ENCODE measurements at places on chromosomes 4 and X.

DNA sequence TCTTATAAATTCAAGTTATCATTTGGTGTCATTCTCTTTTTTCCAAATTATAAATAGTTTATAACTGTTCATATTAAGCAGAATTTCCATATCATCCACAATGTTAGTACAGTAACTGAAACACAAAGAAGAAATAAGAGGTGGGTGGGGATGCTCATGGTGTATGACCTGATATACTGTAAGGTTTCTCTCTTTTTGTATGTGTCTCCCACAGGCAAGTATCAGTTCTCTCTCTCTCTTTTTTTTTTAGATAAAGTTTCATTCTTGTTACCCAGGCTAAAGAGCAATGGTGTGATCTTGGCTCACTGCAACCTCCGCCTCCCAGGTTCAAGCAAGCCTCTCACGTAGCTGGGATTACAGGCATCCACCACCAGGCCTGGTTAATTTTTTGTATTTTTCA lies 43.7 kb upstream of the UGT2A3 start:
- H3K4me1 ChIP-seq, result no peaks in the 10 kb centered on the region
- H3K36me3 ChIP-seq, result no peaks in the 10 kb centered on the region
- H3K4me3 ChIP-seq, result no peak overlapping the region
- DNase-seq, result no peak
- H3K27ac ChIP-seq, result no peak overlapping the region
- H3K27me3 ChIP-seq, result no peaks in the 10 kb centered on the region

DNA sequence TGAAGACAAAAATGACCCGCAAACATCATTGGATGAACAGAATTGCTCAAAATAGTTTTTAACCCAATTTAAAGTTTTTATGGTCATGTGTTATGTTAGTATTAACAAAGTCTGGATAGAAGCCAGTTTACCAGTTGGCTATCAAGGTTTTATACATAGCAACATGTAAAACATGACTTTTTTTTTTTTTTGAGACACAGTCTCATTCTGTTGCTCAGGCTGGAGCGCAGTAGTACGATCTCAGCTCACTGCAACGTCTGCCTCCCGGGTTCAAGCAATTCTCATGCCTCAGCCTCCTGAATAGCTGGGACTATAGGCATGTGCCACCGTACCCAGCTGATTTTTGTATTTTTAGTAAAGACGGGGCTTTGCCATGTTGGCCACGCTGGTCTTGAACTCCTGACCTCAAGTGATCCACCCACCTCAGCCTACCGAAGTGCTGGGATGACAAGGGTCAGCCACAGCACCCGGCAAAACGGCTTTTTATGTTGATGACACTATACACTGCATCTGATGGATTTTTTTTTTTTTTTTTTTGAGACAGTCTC lies 3.4 kb downstream of the SAT1 start:
- H3K36me3 ChIP-seq, result peaks cover 29% of the 10 kb centered on the region

DNA sequence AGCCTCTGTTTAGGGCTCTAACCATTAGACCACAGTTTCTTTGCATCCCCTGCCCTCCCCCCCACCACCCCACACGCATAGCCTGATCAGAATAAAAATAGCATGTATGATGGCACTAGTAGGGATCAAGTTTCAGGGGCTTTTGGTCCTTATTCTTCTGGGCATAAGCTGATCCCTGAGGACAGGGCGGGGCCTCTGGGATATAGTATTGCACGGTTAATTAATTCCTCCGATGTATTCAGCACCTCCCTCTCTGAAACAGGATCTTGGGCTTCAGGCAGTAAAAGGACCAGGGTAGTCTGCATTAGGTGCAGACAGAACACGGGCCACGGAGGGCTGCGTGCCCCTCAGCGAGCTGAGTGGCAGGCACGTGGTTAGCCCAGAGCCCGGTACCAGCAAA lies 57.1 kb downstream of the ELF4 start:
- no peak overlapping the region for H3K27ac ChIP-seq
- DNase-seq, result no peak
- no peaks in the 10 kb centered on the region for H3K4me1 ChIP-seq
- peaks cover 16% of the 10 kb centered on the region for H3K36me3 ChIP-seq

GRCh38 chrX:13254076-13254785 lies 65.6 kb downstream of the ATXN3L start:
- H3K27ac ChIP-seq, result no peak overlapping the region
- peaks cover 10% of the 10 kb centered on the region for H3K36me3 ChIP-seq
- no peak overlapping the region for H3K4me3 ChIP-seq

- H3K4me1 ChIP-seq, result peaks cover 60% of the 10 kb centered on the region
- H3K4me3 ChIP-seq, result no peak overlapping the region
- H3K27ac ChIP-seq, result no peak overlapping the region
- no peak for DNase-seq
- H3K27me3 ChIP-seq, result peaks cover 1% of the 10 kb centered on the region
- peaks cover 35% of the 10 kb centered on the region for H3K36me3 ChIP-seq
Measured at GRCh38 chr4:40585201-40585799, 44.4 kb downstream of the RBM47 start.

GRCh38 chr4:108393890-108394472 lies 225.2 kb upstream of the LEF1 start:
- H3K27me3 ChIP-seq, result peaks cover 27% of the 10 kb centered on the region
- no peak overlapping the region for H3K27ac ChIP-seq
- DNase-seq, result no peak
- no peaks in the 10 kb centered on the region for H3K36me3 ChIP-seq
- no peaks in the 10 kb centered on the region for H3K4me1 ChIP-seq

DNA sequence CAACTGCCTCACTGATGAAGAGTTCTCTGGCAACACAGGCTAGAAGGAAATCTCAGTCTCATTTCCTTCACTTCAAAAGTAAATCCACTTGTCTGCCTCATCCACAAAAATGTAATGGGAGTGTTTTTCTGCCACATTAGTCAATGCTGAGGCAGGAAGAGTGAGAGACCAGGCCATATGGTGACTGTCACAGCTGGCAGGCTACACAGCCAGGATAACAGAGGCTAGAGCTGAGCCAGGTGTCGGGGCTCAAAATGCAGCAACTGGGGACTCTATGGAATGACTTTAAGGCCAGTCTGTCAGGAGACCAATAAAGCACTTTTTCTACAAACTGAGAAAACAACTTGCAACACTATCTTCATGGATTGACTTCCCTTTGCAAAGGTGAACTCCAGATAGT lies 204.2 kb downstream of the GPC3 start:
- no peaks in the 10 kb centered on the region for H3K27me3 ChIP-seq
- H3K27ac ChIP-seq, result no peak overlapping the region

DNA sequence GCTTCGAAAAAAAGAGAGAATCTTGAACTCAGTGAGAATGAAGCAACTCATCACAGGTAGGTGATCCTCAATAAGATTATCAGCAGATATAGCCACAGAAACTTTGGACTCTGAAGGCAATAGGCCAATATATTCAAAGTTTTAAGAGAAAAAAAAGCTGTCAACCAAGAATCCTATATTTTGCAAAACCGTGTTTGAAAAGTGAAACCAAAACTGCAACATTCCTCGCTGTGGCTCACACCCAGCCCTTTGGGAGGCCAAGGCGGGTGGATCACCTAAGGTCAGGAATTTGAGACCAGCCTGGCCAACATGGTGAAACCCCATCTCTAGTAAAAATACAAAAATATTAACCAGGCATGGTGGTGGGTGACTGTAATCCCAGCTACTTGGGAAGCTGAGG lies 22.8 kb downstream of the MAD2L1 start:
- peaks cover 2% of the 10 kb centered on the region for H3K27me3 ChIP-seq
- peaks cover 5% of the 10 kb centered on the region for H3K36me3 ChIP-seq
- no peak overlapping the region for H3K4me3 ChIP-seq
- DNase-seq, result no peak
- H3K4me1 ChIP-seq, result no peaks in the 10 kb centered on the region

DNA sequence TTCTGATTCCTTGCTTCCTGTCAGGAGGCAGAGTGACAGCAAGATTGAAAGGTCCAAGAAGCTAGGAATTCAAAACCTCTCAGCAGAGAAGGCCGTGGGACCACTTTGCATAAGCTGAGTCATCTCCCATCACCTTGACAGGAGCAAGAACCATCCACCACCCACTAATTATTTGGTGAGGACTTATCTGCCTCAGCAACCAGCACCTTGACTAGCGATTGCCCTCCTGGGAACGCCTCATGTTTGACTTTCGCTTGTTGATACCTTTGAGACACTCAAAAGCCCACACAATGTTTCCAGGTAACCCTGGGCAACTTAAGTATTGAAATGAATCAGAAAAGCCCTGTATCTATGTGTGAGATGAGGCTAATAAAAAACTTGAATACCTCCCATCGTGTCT lies 233.5 kb upstream of the GYPA start:
- H3K27me3 ChIP-seq, result no peaks in the 10 kb centered on the region
- H3K27ac ChIP-seq, result no peak overlapping the region
- H3K36me3 ChIP-seq, result no peaks in the 10 kb centered on the region
- DNase-seq, result no peak
- no peaks in the 10 kb centered on the region for H3K4me1 ChIP-seq

- DNase-seq, result no peak
- no peak overlapping the region for H3K27ac ChIP-seq
- H3K36me3 ChIP-seq, result peaks cover 27% of the 10 kb centered on the region
- H3K4me1 ChIP-seq, result peaks cover 5% of the 10 kb centered on the region
- H3K27me3 ChIP-seq, result no peaks in the 10 kb centered on the region
Measured at GRCh38 chrX:41142130-41142910, 57.1 kb downstream of the USP9X start.

DNA sequence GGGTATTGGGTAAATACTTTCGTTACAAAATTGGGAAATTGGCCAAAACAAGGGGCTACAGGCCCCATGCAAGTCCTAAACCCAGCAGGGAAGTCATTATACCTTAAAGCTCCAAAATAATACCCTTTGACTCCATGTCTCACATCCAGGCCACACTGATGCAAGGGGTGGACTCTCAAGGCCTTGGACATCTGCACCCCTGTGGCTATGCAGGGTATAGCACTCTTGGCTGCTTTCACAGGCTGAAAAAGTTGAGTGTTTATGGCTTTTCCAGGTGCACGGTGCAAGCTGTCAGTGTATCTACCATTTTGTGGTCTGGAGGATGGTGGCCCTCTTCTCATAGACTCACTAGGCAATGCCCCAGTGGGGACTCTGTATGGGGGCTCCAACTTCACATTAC lies 326.5 kb downstream of the TEX13C start:
- H3K36me3 ChIP-seq, result no peaks in the 10 kb centered on the region
- no peak for DNase-seq
- H3K27ac ChIP-seq, result no peak overlapping the region
- H3K4me1 ChIP-seq, result no peaks in the 10 kb centered on the region
- H3K4me3 ChIP-seq, result no peak overlapping the region

GRCh38 chr4:110183643-110184042 lies 14.8 kb downstream of the ELOVL6 start:
- H3K36me3 ChIP-seq, result peaks cover 31% of the 10 kb centered on the region
- H3K27me3 ChIP-seq, result no peaks in the 10 kb centered on the region
- peaks cover 26% of the 10 kb centered on the region for H3K4me1 ChIP-seq
- H3K27ac ChIP-seq, result no peak overlapping the region
- DNase-seq, result no peak

DNA sequence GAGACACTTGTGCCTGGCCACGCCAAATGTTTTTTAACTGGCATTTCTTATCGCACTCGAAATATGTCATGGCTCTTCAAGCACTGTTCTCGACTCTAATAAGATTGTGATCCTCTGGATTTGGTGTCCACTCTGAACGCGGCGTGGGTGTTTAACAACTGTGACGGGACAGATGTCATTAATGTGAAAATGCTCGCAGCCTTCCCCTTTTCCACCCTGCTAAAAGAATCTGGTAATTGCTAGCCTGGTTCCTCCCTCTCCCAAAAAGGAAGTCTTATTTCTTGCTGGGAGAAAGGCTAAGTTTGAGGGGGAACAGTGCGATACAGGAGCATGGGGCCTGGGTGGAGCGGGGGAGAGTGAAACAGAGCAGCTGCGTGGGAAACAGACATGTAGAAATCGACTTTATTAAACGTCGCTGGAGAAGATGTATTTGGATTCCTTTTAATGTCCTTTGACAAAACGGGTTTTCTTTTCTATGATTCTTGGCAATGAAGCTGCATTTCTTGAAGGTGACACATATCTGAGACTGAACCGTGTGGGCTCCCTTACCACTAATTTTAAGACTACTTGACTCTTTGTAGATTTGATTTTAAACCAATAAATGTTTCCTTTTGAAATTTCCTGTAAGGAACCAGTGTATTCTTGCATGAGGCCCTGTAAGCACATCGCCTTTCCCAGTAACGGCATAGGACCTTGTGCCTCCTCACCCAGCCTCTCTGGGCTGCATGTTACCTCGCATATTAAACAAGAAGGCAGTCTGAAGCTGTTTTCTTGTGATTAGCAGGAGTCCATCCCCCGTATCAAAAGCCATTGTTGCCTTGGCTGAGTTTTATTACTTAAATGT lies 17.8 kb downstream of the TBC1D1 start:
- no peak overlapping the region for H3K27ac ChIP-seq
- DNase-seq, result no peak
- H3K27me3 ChIP-seq, result no peaks in the 10 kb centered on the region
- no peak overlapping the region for H3K4me3 ChIP-seq
- peaks cover 1% of the 10 kb centered on the region for H3K4me1 ChIP-seq

DNA sequence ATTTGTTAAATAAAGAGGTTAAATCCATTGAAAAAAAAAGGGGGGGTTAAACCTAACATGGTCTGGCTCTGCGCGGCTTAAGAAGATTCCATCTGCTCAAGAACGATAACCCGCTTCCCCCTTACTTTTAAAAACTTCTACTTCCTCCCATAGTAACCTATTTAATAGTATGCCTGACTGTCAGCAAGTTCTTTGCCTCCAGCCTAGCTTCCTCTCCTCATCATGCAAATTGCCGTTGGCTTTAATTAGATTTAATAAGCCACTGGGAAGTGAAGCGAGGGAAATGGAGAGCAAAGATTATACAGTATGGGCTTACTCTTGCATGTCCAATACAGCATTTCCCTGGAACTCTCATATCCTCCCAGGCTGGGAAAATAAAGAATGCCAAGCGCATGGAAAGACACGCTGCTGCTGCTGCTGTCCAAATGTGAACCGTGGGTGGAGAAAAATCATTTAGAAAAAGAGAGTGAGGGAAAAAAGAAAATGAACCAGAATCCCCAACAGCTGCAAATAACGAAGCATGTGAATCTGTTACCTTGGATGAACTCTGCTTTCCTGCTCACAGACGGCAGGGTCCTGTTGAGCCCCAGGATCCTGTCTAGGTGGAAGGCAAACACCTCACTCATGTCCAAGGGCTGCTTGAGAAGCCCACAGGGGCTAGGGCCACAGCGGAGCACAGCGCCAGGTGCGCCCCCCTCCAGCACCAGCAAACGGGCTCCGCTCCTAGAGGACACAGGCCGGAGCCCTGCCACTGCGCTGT lies 2.7 kb downstream of the GASK1B start:
- no peak overlapping the region for H3K4me3 ChIP-seq
- H3K4me1 ChIP-seq, result peaks cover 1% of the 10 kb centered on the region
- no peak overlapping the region for H3K27ac ChIP-seq

GRCh38 chr4:88429401-88429800 lies 27.5 kb upstream of the HERC5 start:
- H3K4me1 ChIP-seq, result no peaks in the 10 kb centered on the region
- peaks cover 37% of the 10 kb centered on the region for H3K36me3 ChIP-seq
- H3K27me3 ChIP-seq, result no peaks in the 10 kb centered on the region
- no peak overlapping the region for H3K27ac ChIP-seq
- DNase-seq, result no peak

GRCh38 chr4:3869661-3870566 lies 103.7 kb downstream of the ADRA2C start:
- DNase-seq, result no peak
- H3K27me3 ChIP-seq, result peaks cover 26% of the 10 kb centered on the region
- no peak overlapping the region for H3K4me3 ChIP-seq
- H3K4me1 ChIP-seq, result no peaks in the 10 kb centered on the region
